ENCODE measurements at places on chromosomes 3 and 15.

DNA sequence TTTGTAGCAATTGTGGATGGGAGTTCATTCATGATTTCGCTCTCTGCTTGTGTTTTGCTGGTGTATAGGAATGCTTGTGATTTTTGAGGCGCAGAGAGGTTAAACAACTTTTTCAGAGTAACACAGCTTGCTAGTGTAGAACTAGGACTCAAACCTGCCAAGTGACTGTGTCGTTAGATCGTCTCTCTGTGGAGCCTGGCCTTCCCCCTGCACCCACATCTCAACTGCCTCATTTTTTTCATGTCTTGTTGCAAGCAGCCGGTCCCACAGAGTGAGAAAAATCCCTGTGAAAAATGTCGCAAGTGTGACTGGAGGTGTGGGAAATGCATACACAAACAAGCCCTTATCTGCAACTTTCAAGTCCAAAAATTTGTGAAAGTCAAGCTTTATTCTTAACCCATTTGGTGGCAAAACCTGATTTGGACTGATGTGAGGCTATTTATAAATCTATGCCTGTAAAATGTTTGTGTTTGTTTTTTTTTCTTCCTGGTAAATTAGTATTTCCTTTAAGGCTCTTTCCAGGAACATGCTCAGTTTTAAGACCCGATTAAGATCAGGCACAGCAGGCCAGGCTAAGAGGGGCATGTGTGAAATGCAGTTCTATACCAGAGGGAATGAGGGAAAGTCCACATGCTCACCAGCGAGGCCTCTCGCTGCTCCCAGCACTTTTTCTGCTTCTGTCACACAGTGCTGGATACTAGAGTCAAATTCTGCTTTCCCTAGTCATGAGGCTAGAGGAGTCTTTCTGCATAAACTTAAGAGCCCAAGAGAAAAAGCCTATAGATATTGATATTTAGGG is 25.8 kb downstream of the ST6GAL1 start:
- DNase-seq = no peak

DNA sequence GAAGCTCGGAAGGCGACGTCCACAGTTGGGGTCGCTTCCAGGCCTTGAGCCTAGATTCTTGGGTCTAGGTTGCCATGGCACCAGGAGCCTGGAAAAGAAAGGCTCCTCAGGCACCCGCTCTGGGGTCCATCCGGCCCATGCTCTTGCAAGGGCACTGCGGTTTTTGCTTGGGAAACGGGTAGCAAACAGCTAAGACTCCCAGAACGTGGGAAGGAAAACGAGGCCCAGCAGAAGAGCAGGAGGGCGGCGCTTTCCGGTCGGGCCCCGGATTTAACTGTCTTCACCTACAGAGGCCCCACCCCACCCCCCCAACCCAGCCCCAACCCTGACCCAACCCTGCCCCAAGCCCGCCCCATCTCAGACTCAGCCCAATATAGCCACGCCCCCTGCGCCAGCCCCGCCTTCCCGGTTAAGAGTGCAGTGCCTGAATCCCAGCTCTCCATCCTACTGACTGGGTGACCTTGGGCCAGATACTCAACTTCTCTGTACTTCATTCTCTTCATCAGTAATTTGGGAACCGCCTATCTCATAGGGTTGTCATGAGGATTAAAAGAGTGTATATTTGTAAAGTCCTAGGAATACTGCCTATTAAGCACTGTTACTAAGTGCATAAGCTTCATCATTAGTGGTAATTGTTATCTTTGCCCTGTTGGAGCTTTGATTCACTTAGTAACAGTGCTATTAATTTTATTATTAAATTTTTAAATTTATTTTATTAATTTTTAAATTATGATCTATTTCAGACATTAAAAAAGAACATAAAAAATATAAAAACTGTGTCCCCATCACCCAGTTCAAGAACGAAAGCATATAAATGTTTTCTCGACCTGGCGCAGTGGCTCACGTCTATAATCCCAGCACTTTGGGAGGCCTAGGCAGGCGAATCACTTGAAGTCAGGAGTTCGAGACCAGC is 28.4 kb upstream of the SMAD6 start:
- no peak for DNase-seq

- no peak for DNase-seq
Observed at GRCh38 chr3:167521006-167521355, 47.1 kb upstream of the SERPINI2 start.

DNA sequence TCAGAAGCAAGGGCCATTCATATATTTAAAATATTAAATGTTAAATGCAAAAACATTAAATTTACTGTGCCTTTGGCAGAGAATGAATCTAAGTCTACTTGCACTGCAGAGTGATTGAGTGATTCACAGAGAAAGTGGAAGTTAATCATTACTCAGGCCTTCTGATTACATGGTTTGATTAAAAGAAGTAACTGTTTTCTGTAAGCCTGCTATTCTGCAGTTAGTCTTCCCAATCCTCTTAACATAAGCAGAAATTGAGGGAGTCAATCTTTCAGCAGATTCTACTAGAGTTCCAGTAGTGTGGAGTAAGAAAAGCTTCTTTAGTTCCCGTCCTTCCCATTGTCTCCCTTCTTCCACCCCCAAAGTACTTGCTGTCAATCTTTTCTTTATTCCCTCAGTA is 1.5 kb downstream of the NLGN1 start:
- no peak for DNase-seq

DNA sequence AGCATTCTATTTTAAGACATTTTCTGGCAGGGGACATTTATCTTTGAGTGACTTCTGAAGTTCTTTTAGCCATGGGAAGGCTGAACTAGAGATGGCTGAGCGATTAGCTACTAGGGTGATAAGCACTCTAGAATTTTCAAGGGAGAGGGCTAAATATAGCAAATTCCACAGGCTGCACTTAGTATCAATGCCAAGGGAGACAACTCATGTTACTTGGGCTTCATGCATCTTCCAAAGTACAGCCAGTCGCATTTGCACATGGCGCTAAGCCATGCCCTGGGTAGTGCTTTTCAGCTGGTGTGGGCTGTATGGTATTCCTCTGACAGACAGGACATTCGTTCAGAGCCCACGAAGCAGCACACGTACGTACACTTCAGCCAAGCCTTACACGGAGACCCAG is 69.6 kb downstream of the RYR3 start:
- no peak for DNase-seq

DNA sequence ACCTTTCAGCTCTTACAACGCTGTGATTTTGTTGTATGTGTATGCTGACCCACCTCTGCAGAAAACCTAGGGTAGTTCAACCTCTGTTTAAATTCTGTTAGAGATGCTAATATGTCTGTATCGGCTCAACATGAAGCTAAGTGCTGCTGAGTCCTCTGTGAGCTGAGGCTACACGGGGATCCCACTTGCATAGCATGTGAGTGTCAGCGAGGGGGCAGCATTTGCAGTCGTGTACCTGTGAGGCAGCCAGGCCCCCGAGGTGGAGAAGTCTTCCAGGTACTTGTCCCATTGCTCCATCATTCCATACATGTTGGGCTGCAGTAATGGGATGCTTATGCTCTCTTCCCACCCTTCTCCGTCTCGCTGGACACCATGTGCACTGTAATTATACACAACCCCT is 3.7 kb downstream of the MKRN2OS start:
- DNase-seq = no peak

GRCh38 chr3:140727886-140728285 is 50.0 kb downstream of the TRIM42 start:
- no peak for DNase-seq

- no peak for DNase-seq
Observed at GRCh38 chr3:128349963-128350599, 116.6 kb downstream of the DNAJB8 start.

GRCh38 chr15:85831415-85832113 is 36.8 kb upstream of the KLHL25 start:
- peak; percentile 74 for DNase-seq

- DNase-seq = no peak
Observed at GRCh38 chr3:54120657-54121413, 1.5 kb upstream of the CACNA2D3 start.

DNA sequence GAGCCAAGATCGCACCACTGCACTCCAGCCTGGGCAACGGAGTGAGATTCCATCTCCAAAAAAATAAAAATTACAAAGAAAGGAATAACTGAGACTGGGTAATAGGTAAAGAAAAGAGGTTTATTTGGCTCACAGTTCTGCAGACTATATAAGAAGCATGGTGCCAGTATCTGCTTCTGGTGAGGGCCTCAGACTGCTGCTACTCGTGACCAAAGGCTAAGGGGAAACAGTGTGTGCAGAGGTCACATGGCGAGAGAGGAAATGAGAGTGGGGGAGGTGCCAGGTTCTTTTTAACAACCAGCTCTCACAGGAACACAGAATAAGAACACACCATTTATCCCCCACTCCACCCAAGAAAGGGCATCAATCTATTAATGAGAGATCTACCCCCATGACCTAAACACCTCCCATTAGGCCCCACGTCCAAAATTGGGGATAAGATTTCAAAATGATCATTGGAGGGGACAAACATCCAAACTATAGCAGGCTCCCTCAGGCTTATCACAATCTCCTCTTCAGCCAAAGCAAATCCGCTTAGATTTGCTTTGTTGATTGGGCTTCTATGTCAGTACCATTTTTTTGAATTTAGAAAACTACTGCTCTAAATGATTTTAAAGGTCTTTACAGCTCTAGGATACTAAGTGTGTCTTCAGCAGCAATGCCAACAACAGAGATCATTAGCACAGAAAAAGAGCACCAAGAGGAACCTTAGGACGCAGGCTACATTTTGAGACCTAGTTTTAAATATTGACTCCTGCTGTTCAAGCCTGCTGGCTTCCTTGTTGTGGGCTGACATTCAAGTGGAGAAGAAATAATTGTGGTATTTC is 84.2 kb upstream of the TBL1XR1 start:
- no peak for DNase-seq

GRCh38 chr3:38549082-38549481 is 52.9 kb downstream of the EXOG start:
- DNase-seq = no peak

DNA sequence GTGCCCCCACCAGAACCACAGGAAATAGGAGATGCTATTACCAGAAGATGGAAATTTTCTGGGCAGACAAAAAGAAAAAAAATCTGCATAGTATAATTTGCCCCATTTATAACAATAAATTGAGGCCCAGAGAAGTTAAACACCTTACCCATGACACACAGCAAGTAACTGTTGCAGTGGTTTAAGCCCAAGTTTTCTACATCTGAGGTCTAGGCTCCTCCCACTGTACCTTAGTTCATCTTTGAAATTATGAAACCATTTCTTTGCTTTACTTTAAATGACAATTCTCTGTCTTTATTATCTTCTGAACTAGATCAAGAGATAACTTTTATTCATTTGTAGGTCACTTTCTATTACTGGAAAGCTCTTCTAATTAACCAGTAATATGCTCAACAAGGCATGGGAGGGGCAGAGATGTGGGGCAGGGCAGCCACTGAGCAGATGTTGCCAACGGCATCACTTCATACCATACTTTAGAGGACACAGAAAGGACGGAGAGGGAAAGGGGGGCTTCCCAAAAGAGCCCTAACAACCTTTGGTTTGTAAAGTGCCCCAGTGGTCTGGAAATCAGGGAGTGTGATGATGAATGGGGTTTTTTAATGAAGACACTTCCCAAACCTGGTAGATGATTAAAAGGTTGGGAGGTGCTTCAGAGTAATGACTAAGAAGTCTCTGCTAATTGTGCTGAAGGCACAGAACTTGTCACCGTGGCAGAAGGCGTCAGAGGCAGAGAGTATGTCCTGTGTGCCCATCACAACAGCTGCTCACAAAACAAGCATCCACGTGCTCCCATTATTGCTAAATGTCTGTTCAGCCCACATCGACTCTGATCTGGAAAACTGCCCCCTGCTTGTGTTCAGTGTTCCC is 342.5 kb downstream of the SHQ1 start:
- no peak for DNase-seq

GRCh38 chr15:57570994-57571393 is 20.7 kb upstream of the MYZAP start:
- DNase-seq = no peak

DNA sequence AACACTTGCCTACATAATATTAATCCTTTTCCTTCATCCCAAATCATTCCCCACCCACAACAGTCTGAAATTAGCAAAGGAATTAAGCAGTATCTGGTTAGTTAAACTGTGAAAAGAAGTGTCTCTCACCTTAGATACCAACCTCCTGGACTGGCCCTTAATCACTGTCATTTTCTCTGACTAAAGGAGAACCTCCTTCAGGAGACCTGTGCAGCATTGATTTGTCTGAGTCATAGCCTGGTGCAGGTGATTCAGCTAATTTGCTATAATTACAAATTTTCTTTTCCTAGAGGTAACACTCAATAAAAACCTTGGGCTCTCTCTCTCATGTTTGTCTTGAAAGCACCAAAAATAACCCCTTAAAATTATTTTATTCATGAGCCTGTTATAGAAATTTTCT is 279.8 kb upstream of the SEMA6D start:
- no peak for DNase-seq

- DNase-seq = no peak
Observed at GRCh38 chr3:172106989-172107388, 67.6 kb downstream of the FNDC3B start.

DNA sequence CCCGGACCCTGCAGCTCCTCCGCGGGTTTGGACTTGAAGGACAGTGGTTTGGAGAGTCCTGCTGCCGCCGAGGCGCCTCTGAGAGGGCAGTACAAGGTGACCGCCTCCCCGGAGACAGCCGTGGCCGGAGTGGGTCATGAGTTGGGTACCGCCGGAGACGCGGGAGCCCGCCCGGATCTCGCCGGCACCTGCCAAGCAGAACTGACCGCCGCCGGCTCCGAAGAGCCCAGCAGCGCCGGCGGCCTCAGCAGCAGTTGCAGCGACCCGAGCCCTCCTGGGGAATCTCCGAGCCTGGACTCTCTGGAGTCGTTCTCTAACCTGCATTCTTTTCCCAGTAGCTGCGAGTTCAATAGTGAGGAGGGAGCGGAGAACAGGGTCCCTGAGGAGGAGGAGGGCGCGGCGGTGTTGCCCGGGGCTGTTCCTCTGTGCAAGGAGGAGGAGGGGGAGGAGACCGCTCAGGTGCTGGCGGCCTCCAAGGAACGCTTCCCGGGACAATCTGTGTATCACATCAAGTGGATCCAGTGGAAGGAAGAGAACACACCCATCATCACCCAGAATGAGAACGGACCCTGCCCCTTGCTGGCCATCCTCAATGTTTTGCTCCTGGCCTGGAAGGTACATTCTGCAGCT is 634 bp downstream of the MINDY2 start:
- peak; percentile 72 for DNase-seq

- no peak for DNase-seq
Observed at GRCh38 chr3:42177801-42178150, 86.6 kb downstream of the TRAK1 start.

DNA sequence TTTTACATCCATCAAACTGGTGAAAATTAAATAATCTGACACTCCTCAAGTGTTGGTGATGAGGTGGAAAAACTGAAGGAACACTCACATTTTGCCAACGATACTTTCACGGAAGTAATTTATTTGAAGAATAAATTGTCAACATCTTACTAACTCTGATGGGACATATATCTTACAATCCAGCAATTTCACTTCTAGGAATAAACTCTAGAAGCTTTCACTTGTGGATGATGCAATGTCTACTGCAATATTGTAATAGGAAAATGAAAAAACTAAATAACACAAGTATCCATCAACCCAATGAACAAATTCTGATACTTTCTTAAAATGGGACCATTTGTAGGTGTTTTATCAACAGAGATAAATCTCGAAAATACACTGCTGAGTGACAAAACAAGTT is 16.2 kb upstream of the LIPC start:
- DNase-seq = no peak

- no peak for DNase-seq
Observed at GRCh38 chr15:28975766-28976179, 90.0 kb downstream of the APBA2 start.

Measured in type B pancreatic cell (in vitro differentiated cells).